ENCODE measurements at places on chromosomes 1 and 21.

- DNase-seq: no peak
These were observed 33.8 kb downstream of the PRSS38 start for GRCh38 chr1:227849251-227849650.

GRCh38 chr1:35451125-35451528 is 106.1 kb downstream of the KIAA0319L start:
- peak; percentile 89 for DNase-seq

GRCh38 chr1:37238364-37239224 is 204.3 kb upstream of the GRIK3 start:
- DNase-seq: no peak

DNA sequence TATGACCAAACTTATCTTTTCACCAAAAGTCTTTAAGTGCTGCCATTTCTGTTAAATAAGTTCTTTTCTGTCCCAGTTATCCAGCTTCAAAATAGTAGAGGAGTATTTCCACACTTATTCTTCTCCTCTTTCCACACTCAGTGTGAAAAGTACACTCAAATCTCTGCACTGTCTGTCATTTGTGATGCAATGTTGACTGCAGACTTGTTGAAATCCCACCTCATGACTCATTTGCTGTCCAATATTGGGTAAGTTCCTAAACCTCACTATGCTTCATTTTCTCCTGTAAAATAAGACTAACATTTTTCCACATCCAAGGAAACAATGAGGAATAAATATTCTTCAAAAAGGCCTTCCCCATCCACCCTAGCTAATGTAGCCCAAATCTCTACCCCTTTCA is 17.5 kb downstream of the LRRIQ3 start:
- DNase-seq: peak; percentile 7

DNA sequence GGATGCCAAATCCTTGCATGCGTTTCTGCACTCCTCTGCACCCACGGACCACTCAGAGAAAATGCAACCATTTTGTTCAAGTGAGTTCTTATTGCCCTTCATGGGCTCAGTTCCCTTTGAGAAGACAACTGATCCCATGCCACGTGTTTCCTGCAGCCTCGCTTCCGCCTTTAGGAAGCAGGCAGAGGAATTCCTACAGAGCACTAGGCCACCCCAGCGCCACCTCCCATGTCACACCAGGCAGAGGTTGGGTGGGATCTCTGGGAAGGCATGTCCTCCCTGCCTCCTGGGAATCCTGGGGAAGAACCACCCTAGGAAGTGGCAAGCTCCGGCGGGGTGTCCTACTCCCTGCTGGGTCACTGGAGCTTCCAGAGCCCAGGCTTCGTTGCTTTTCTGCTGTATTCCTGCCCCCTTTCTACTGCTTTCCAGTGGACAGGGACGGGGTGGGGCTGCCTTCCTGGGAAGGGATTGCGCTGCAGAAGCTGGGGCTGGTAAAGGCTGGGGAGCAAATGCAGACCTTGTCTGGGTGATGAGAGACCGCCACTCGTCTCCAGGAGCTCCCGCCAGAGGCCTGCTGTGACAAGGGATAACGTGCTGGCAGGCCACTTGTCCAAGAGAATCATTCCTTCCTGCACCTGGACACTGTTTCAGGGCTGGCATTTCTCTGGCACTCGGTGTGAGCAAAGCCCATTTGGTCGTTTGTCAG is 478.2 kb upstream of the VAMP3 start:
- DNase-seq: no peak

GRCh38 chr21:36047139-36047538 is 13.2 kb downstream of the SETD4 start:
- DNase-seq: no peak
